ENCODE measurements at places on chromosomes 4 and X. TPM values are rescaled to one million over a fixed set of nuclear protein-coding genes. Genes with fewer than 3 reads are reported as not detected.

Gene OPRPN
- not detected for total RNA-seq

Gene IL1RAPL2
- not detected for total RNA-seq

Gene QRFPR
- total RNA-seq: 12.5 TPM

Gene CNKSR2
- total RNA-seq: 17.6 TPM

Gene ASB12
- total RNA-seq: not detected

Gene PAGE4
- total RNA-seq: not detected

Gene CHIC1
- total RNA-seq: 3.8 TPM

Gene EDNRA
- 3.4 TPM for total RNA-seq

Gene PNMA5
- not detected for total RNA-seq

Gene PPP1R2C
- not detected for total RNA-seq

Gene TBC1D8B
- total RNA-seq: 0.56 TPM

Gene SLITRK2
- total RNA-seq: 0.72 TPM

Gene NAAA
- 12.4 TPM for total RNA-seq

Gene MAGEC3
- total RNA-seq: 0.68 TPM

Gene FATE1
- not detected for total RNA-seq

Gene TMA16
- total RNA-seq: 62.6 TPM

Gene SLIT2
- 2.9 TPM for total RNA-seq

Gene AMBN
- not detected for total RNA-seq

Gene MXRA5
- total RNA-seq: not detected

Gene FRMPD4
- total RNA-seq: 0.79 TPM

Gene PABPC1L2B
- total RNA-seq: not detected

Gene SH3RF1
- 9.4 TPM for total RNA-seq

Gene TCP11X2
- not detected for total RNA-seq

Gene NPFFR2
- not detected for total RNA-seq

Gene CENPI
- 6.8 TPM for total RNA-seq

Gene OCIAD1
- total RNA-seq: 83.9 TPM

Gene GSPT2
- total RNA-seq: 6.6 TPM

Gene SLC25A53
- total RNA-seq: 12.5 TPM

Gene RPL10
- 3,903 TPM for total RNA-seq

Gene UGT2B17
- total RNA-seq: not detected

Gene NLGN3
- 0.68 TPM for total RNA-seq

Gene EDA2R
- 2.7 TPM for total RNA-seq

Gene SMAD1
- 9.2 TPM for total RNA-seq

Gene MAGEB2
- total RNA-seq: 0.15 TPM

Gene BMP15
- total RNA-seq: not detected

Gene RENBP
- 0.23 TPM for total RNA-seq

Gene TLL1
- total RNA-seq: 0.11 TPM

Data from A375 (cell line).